ENCODE measurements at places on chromosomes 4 and X.

DNA sequence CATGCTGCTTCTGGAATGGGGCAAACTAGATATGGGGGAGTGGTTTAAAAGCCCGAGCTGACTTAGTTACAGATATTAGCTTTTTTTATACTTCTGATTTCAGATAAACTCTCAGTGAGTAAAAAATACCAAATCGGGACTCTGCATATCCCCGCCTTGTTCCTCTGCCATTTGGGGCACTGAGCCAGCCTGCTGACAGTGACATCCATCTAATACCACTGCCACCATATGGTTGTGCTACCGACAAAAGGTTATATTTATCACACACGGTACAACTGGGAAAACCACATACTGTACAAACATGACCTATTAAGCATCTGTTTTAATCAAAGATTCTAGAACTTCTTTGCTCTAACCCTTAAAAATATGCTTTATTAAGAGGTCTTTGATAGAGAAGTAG is 78.7 kb downstream of the GALNT7 start:
- peaks cover 29% of the 10 kb centered on the region for H3K4me1 ChIP-seq
- no peaks in the 10 kb centered on the region for H3K27me3 ChIP-seq
- DNase-seq = no peak
- H3K27ac ChIP-seq = no peak overlapping the region
- no peak overlapping the region for H3K4me3 ChIP-seq

- H3K4me1 ChIP-seq = no peaks in the 10 kb centered on the region
- no peak overlapping the region for H3K4me3 ChIP-seq
- no peak overlapping the region for H3K27ac ChIP-seq
- no peak for DNase-seq
- H3K27me3 ChIP-seq = peaks cover 8% of the 10 kb centered on the region
These were observed 105.2 kb upstream of the NOCT start for GRCh38 chr4:138910195-138910913.

DNA sequence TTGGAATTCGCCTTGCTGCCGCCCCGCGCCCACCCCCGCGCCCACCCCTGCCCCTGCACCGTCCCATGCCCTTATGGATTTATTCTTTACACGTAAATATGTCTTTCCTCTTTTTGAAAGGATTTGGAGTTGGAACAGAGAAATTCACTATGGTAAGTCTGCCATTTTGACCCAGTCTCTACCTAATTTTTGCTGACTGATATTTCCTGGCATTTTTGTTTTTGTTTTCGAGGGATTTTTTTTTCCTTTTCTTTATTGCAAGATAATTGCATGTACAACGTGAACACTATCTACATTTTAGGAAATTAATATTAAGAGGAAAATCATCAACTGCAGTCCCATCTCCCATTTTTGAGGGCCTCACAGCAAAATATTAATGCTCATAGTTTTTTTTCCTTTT is 468 bp upstream of the SPIN2B start:
- peak overlapping the region; percentile 94 for H3K27ac ChIP-seq
- no peak for DNase-seq
- peaks cover 25% of the 10 kb centered on the region for H3K27me3 ChIP-seq
- peaks cover 1% of the 10 kb centered on the region for H3K36me3 ChIP-seq

DNA sequence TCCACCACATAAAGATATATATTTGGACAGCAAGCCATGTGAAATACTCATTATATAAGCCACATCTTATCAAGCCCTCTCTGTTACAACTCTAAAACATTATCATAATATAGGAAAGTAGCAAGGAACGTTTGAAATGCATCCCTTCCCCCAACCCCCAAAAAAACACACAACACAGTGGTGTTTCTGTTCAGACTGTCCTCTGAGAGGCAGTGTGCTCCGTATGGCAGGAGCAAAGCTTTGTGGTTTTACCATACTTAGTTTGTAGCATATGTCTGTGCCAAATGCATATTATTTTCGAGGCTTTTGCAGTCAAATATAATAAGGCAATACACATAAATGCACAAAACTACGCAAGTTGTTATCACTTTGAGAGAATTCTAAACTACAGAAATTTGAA is 194.2 kb downstream of the RAPGEF2 start:
- H3K4me1 ChIP-seq = peaks cover 15% of the 10 kb centered on the region
- no peaks in the 10 kb centered on the region for H3K27me3 ChIP-seq
- peak overlapping the region; percentile 76 for H3K27ac ChIP-seq
- DNase-seq = no peak
- H3K36me3 ChIP-seq = no peaks in the 10 kb centered on the region

DNA sequence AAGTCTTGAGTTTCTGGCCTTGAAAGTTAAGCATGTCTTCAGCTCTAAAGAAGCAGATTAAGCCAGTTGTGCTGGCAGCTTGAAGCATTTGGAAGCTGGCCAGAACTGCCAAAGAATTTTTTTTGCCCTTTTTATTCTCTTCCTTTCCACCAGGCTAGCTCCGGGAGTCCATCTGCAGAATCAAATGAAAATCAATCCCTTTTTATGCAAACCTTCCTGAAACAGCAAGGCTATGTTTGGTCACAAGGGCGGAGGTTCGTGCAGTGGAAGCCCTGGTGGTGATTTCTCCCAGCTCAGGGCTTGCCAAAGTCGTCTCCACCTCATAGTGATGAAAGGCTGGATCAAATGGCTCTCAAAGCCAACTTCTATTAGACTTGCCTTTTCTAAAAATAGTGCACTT is 21.6 kb upstream of the C4orf54 start:
- no peak for DNase-seq
- no peak overlapping the region for H3K27ac ChIP-seq
- H3K27me3 ChIP-seq = peaks cover 52% of the 10 kb centered on the region
- no peak overlapping the region for H3K4me3 ChIP-seq
- peaks cover 4% of the 10 kb centered on the region for H3K4me1 ChIP-seq
- H3K36me3 ChIP-seq = no peaks in the 10 kb centered on the region

- no peaks in the 10 kb centered on the region for H3K4me1 ChIP-seq
- no peaks in the 10 kb centered on the region for H3K27me3 ChIP-seq
- DNase-seq = no peak
- H3K4me3 ChIP-seq = no peak overlapping the region
These were observed 44.6 kb upstream of the GC start for GRCh38 chr4:71828470-71828869.

GRCh38 chr4:13348216-13348615 is 135.9 kb downstream of the RAB28 start:
- H3K27me3 ChIP-seq = no peaks in the 10 kb centered on the region
- H3K4me1 ChIP-seq = no peaks in the 10 kb centered on the region
- no peak overlapping the region for H3K4me3 ChIP-seq

DNA sequence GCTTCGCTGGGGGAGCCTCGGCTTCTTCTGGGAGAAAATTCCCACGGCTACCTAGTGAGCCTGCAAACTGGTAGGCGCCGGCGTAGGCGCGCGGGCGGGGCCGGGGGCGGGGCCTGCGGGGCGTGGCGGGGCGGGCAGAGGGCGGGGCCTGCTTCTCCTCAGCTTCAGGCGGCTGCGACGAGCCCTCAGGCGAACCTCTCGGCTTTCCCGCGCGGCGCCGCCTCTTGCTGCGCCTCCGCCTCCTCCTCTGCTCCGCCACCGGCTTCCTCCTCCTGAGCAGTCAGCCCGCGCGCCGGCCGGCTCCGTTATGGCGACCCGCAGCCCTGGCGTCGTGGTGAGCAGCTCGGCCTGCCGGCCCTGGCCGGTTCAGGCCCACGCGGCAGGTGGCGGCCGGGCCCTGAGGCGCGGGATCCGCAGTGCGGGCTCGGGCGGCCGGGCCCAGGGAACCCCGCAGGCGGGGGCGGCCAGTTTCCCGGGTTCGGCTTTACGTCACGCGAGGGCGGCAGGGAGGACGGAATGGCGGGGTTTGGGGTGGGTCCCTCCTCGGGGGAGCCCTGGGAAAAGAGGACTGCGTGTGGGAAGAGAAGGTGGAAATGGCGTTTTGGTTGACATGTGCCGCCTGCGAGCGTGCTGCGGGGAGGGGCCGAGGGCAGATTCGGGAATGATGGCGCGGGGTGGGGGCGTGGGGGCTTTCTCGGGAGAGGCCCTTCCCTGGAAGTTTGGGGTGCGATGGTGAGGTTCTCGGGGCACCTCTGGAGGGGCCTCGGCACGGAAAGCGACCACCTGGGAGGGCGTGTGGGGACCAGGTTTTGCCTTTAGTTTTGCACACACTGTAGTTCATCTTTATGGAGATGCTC is at the start of gene HPRT1:
HPRT1 (plus strand) TSS at position 161 of the 857 bp plus-strand sequence; CDS start at position 308, 147 bp downstream.
- peak within 1 kb of the TSS; percentile 76 for H3K27ac ChIP-seq
- H3K36me3 ChIP-seq = no peaks in the 10 kb centered on the region
- peaks cover 8% of the 10 kb centered on the region for H3K4me1 ChIP-seq
- peak within 1 kb of the TSS; percentile 86 for H3K4me3 ChIP-seq

DNA sequence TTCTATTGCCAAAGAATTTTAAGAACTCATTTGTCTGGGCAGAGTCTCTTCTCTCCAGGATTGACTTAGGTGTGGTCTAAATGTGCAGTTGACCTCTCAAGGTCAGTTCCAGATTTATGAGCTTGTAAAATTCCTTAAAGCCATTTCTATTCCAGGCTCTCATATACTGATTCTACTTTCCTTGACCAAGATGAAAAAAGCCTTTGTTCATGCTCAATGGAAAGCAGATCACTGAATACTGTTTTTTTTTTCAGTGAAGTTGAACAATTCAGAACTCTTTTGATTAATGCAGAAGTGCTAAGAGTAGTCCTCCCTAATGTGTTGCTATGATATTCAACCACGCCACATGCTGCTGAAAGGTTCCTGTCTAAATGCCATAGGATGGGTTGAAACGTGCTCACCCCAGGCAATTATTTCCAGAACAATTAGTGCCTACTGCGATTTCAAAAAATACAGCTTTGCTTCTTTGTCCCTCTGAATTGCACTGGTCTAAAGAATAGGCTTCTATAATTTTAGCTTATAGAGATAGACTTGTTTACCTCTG is 312.4 kb upstream of the PABPC5 start:
- no peaks in the 10 kb centered on the region for H3K4me1 ChIP-seq
- H3K36me3 ChIP-seq = no peaks in the 10 kb centered on the region
- H3K4me3 ChIP-seq = no peak overlapping the region
- no peaks in the 10 kb centered on the region for H3K27me3 ChIP-seq

DNA sequence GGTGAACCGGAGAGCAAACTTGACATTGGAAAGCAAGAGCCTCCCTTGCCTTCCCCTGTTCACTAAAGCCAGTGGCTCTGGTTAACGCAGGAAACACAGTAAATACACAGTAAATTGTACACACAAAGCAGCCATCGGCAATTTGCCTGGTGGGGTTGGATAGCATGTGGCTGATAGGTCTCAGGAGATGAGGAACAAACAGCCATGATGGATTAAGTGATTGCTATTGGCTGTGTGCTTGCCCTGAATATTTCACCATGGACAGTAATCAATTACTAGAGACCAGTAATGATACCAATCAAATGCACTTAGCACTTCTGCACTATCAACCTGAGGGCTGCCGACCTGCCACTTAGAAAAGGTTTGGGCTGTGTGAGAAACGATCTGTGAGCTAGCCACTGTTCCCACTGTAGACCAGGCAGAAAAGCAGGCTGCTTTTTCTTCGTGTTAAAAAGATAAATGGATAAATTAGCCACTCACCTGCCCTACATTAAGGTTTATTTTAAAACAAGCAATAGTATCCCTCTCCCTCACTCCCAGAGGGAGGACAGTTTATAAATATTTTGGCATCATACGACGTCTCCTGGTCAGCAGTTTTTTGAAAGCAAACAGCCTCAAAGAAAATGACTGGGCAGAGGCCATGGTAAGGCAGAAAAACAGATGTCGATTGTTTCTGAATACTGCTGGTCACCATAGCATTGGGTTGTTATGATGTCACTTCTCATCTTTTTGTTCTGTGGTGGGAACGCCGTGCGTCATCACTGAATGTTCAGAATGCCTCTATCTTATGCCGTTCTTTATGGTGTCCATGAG is 167.1 kb downstream of the MAML3 start:
- H3K4me1 ChIP-seq = peaks cover 20% of the 10 kb centered on the region
- H3K36me3 ChIP-seq = no peaks in the 10 kb centered on the region

DNA sequence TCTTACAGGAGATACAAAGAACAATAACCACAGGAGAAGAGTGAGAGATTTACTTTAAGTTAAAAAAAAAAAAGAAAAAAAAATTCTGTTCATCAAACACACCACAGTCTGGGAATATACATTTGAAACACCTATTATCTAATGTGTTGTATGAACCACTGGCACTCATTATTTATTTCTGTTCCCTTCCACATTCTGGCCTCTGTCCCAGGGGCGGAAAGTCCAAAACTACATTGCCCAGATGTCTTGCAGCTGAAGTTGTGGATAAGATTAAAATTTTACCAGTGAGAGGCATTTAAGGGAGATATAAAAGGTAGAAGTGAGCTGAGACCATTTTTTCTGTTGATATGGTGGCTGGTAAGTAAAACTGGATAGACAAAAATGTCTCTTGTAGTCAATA is 56.2 kb downstream of the SCLT1 start:
- H3K27me3 ChIP-seq = no peaks in the 10 kb centered on the region
- H3K27ac ChIP-seq = no peak overlapping the region
- H3K4me3 ChIP-seq = no peak overlapping the region
- no peak for DNase-seq

DNA sequence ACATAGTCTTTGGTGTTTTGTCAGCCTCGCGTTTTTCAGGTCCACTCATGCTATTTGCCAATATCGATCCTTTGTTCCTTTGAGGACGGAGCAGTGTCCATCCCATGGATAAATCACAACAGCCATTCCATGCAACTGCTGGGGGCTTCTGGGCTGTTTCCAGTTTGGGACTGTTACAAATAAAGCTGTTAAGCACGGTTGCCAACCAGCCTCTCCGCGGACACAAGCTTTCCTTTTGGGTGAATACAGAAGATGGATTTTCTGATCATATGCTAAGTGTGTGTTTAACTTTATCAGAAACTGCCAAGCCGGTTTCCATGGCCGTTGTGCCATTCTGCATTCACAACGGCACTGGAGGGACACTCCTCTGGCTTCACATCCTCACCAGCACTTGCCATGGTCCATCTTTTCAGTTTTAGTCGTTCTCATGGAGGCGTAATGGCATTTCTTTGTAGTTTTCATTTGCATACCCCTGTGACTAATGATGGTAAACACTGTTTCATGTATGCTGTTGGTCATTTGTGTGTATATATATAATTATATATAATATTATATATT is 67.8 kb downstream of the ABLIM2 start:
- H3K27me3 ChIP-seq = no peaks in the 10 kb centered on the region
- no peaks in the 10 kb centered on the region for H3K4me1 ChIP-seq
- no peak overlapping the region for H3K4me3 ChIP-seq
- peaks cover 9% of the 10 kb centered on the region for H3K36me3 ChIP-seq
- H3K27ac ChIP-seq = no peak overlapping the region
- no peak for DNase-seq

GRCh38 chr4:123452616-123453015 is 56.0 kb downstream of the SPRY1 start:
- no peaks in the 10 kb centered on the region for H3K27me3 ChIP-seq
- H3K4me3 ChIP-seq = no peak overlapping the region
- peaks cover 18% of the 10 kb centered on the region for H3K4me1 ChIP-seq
- DNase-seq = no peak
- H3K36me3 ChIP-seq = no peaks in the 10 kb centered on the region

- peaks cover 11% of the 10 kb centered on the region for H3K36me3 ChIP-seq
- DNase-seq = no peak
- H3K27ac ChIP-seq = no peak overlapping the region
- no peak overlapping the region for H3K4me3 ChIP-seq
- no peaks in the 10 kb centered on the region for H3K4me1 ChIP-seq
- H3K27me3 ChIP-seq = no peaks in the 10 kb centered on the region
These were observed 104.3 kb downstream of the DCTD start for GRCh38 chr4:182812916-182813315.

Data from activated T-cell treated with anti-CD3 and anti-CD28 coated beads, Interleukin-2, amount 50 U/mL, for 72 hours (primary cell).